Smooth muscle cell of the brain vasculature (primary cell): ENCODE measurements at places on chromosomes 2 and 18.

DNA sequence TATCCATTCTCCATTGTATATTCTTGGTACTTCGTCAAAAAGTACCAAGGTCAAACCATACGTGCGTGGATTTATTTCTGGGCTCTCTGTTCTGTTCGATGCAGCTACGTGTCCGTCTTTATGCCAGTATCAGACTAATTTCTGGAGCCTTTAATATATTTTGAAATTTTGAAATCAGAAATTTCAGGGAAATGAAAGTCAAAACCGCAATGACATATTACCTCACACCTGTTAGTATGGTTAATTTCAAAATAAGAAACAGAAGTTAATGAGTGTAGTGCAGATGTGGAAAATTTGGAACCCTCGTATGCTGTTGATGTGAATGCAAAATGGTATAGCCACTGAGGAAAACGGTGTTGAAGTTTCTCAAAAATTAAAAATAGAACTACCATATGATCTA, 156.1 kb upstream of the TRIB2 start:
- DNase-seq, result no peak

DNA sequence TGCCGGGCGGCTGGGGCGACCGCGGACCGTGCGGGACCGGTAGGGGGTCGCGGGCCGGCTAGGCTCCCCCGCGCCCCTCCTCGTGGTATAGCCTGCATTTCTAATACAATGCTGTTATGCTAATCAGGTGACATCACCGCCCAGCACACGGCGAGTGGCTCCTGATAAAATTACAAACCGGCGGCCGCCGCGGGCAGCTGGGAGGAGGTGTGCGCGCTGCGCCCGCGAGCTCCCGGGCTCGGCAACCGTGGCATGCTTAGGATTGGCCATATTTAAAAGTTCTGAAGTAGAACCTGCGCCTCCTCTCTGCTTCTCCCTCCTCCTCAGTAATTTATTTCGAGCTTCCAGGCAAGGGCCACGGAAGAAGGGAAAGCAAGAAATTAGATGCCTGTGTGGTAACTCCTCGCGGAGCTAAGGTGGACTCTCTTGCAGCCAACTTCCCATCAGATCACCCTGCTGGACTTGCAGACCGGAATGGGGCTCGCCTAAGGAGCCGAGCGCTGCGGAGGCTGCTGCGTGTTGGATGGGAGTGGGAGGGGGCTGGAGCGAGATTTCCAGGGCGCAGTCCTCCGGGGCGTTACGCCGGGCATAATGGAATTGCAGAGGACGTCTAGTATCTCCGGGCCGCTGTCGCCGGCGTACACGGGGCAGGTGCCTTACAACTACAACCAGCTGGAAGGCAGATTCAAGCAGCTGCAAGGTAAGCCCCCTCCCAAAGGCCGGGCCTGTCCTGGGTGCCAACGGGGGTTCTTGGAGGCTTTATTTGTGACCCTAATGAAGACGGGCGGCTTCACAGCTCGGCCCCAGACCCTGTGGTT, 102.3 kb downstream of the SPTBN1 start:
- DNase-seq, result no peak

GRCh38 chr2:228841475-228841874, 429.6 kb downstream of the PID1 start:
- no peak for DNase-seq

DNA sequence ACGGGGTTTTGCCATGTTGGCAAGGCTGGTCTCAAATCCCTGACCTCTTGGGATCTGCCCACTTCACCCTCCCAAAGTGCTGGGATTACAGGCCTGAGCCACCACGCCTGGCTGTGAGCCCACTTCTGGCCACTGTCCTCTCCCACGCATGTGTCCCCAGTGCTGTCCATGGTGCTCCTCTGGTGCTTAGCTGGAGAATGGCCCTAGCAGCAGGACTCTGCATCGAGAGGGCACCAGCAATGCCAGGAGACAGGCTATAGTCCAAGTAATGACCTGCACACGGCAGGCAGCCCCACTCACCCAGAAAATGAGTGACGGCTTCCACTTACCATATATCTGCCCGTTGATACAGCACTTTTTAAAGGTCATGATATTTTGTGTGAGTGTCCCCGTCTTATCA, 66.3 kb upstream of the NARS1 start:
- no peak for DNase-seq
